ENCODE measurements at places on chromosomes 6 and 20.

GRCh38 chr6:167676000-167676665, 150.6 kb upstream of the AFDN start:
- peak; percentile 75 for DNase-seq

DNA sequence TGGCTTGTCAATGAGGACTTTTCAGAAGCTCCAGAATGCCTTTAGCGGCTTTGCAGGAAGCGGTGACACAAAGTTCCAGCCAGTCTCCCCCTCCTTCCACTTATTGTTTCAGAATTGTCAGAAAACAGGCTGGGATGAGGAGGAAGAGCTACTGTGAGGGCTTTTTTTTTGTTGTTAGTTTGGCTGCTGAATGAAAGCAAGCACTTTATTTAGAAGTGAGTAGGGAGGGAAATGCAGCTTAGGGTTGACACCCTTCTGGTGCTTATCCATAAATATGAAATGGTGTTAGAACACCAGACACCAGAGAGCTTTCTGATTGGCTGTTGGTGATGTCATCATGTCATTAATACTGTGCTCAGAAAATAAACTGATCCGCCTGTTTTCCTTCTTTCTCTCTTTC, 251.5 kb downstream of the SOX4 start:
- DNase-seq = no peak

DNA sequence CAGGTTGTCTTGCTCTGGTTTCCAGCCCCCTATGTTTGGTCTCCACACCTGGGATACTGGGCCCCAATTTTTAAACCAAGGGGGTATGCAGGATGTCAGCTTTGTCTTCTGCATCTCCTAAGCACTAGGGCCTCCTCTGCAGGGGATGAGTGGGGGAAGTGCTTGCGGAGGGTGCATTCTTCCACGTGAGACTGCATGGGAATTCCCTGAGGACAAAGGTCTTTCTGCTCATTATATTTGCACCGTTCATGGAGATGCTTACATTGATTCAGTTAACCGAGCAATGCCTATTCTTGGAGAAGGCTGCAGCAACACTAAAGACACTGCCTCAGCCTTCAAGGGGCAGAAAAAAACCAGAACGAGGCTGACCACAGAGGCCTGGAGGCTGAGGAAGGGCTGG, 45.4 kb downstream of the RAB44 start:
- DNase-seq = no peak

GRCh38 chr20:16368645-16369292, 204.5 kb downstream of the KIF16B start:
- no peak for DNase-seq

GRCh38 chr20:41219824-41220223, 82.5 kb downstream of the PLCG1 start:
- no peak for DNase-seq

- DNase-seq = peak; percentile 47
Measured at GRCh38 chr6:85126485-85127167, 323.3 kb upstream of the NT5E start.

DNA sequence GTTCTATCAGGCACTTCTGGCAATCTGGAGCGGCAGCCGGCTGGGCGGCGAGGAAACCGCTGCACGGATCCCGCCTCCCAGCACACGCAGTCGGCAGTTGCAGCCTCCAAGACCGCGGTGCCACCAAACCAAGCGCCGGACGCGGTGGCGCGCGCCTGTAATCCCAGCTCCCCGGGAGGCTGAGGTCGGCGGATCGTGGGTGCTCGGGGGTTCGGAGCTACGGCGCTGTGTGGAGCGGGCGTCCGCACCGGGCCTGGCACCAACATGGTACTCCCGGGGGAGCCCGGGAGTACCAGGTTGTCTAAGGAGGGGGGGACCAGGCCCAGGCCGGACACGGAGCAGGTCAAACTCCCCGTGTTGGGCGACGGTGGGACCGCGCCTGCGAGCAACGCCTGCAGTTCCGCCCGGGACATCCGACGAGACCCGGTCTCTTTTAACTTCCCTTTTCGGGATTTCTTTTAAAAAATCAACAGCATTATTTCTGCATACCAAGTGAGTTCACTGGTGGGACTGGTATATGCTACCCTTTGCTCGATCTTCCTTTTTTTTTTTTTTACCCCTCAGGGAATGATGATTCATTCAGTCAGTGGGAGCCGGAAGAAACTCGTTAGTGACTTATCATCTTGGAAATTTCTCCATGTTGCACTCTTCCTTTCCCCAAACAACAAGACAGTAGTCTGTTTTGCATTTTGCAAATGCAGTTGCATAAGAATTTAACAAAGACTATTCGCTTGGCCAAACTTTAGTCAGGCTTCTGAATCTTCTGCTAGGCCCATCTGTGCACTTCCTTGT, 27.6 kb downstream of the ZNF311 start:
- DNase-seq = no peak

GRCh38 chr20:1383623-1384404, 9.0 kb downstream of the FKBP1A start:
- DNase-seq = no peak
